ENCODE measurements at places on chromosomes 6 and 20.
A peak's percentile ranks its signal among the peaks of the same experiment; 100 is the strongest.

DNA sequence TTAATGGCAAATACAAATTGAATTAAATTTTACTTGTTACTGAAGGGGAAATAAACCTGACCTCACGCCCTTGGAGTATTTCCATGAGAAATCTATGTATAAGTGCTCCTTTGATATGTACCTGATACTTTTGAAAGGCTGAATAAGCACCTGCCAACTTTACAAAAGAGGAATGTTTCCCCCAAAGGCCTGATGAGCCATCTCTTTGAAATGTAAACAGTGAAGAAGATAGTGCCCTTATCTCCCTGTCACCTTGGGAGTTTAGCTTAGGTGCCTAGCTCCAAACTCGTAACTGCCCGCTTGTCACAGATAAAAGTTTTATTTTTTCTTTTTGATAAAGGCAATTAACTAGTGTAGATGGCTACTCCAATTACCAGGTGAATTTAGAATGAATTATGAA is 1.1 kb upstream of the ZNF343 start:
- no peak for DNase-seq

GRCh38 chr6:127516662-127517273 is 2.4 kb downstream of the MTCL3 start:
- DNase-seq, result peak; percentile 87

GRCh38 chr6:170289180-170289931 is 1.5 kb downstream of the DLL1 start:
- peak; percentile 80 for DNase-seq

GRCh38 chr6:89475634-89476033 is 42.7 kb downstream of the ANKRD6 start:
- DNase-seq, result no peak

DNA sequence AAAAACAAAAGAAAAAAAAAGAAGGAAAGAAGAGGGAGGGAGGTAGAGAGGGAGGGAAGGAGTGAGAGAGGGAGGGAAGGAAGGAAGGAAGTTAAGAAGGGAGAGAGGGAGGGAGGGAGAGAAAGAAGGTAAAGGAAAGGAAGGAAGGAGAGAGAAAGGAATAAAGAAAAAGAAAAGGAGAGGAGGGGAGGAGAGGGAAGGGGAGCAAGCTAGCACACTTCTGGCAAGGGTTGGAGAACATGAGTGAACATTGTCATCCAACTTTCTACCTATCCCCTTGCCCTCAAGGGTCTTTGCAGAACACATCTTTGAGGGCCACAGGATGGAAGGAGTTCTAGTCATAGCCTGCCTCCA is 34.1 kb upstream of the IL17A start:
- DNase-seq, result no peak

DNA sequence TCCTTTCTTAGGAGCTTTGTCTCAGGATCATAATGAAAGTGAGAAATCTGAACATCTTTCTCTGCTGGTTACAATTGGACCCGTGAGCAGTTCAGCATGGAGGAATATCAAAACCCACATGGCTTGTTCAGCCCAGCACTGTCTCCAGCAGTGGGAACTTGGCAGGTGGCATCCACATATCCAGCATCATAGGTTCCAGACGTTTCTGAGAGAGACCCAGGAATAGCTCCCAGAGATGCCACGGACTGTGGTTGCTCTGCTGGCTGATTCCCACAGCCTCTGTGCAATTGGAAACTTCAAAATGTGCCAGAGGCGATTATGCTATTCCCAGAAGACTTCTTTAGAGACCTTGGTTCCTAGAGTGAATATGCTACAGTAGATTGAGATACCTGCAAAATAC is 76.4 kb downstream of the PHACTR2 start:
- DNase-seq, result no peak

- DNase-seq, result peak; percentile 69
These were observed 12.0 kb upstream of the RNGTT start for GRCh38 chr6:88975369-88975768.

- DNase-seq, result no peak
These were observed 25.8 kb upstream of the RFPL4B start for GRCh38 chr6:112321322-112321721.

DNA sequence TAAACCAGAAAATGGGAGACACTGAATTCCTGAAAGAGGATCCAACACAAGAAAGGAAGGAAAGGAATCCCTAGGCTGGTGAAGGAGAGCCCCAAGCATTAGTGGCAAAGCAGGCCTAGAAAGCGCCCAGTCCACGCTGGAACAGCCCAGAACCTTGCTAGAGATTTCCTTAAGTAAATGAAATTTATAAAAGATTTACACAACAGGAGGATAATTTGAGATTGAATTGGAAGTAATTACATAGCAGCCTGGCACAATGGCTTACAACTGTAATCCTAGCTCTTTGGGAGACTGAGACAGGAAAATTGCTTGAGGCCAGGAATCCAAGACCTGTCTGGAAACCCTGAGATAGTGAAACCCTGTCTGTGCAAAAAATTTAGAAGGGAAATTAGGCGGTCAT is 26.8 kb upstream of the C20orf144 start:
- no peak for DNase-seq

GRCh38 chr6:31008165-31008564 is 2.1 kb upstream of the MUC22 start:
- no peak for DNase-seq

GRCh38 chr20:29497261-29497671 is 1760.2 kb upstream of the DEFB115 start:
- DNase-seq, result no peak

GRCh38 chr6:105045526-105045925 is 88.6 kb downstream of the LIN28B start:
- no peak for DNase-seq

GRCh38 chr6:141199074-141199473 is 933.7 kb upstream of the GJE1 start:
- no peak for DNase-seq
